Stimulated activated CD8-positive, alpha-beta memory T cell treated with anti-CD3 and anti-CD28 coated beads, Interleukin-4, amount 100 ng/mL, for 24 hours (primary cell): ENCODE measurements at places on chromosomes 13 and 19.

DNA sequence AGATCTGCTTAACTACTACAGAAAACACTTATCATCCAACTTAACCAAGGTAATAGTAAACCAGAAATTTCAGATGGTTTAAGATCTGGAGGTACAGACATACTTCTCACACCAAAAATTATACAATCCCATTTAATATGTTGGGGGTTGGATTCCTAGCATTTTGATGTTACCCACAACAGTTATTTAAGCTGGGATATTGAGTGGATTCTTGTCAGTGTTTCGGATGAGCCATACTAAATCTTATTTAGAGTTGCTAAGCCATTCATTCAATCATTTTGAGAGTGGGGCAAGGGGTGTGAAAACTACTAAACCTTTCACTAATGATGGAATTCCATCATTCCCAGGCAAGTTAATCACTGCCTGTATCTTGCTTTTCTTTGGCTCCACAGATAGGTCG lies 40.6 kb downstream of the KATNAL1 start:
- no peak for DNase-seq

- DNase-seq, result no peak
These were observed 92.6 kb upstream of the RFC3 start for GRCh38 chr13:33725340-33725739.

GRCh38 chr13:87894059-87894458 lies 222.9 kb downstream of the SLITRK5 start:
- DNase-seq, result no peak

- DNase-seq, result no peak
These were observed 29.8 kb downstream of the DGKH start for GRCh38 chr13:42078128-42078808.

- DNase-seq, result no peak
These were observed 2.6 kb upstream of the HAUS5 start for GRCh38 chr19:35609851-35610353.

DNA sequence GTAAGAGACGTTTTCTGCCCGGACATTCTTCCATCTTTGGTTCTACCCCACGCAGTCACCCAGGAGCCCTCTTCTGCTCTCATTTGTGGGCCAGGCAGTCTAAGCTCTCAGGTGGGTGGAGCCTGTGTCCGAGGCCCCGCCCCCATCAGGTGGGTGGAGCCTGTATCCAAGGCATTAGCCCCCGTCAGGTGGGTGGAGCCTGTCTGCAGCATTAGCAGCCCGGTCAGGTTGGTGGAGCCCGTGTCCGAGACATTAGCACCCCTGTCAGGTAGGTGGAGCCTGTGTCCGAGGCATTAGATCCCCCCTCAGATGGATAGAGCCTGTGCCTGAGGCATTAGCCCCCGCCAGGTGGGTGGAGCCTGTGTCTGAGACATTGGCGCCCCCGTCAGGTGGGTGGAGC lies 45.5 kb upstream of the C13orf46 start:
- peak; percentile 31 for DNase-seq

- DNase-seq, result no peak
These were observed 351.7 kb downstream of the SPRY2 start for GRCh38 chr13:79989217-79989661.

DNA sequence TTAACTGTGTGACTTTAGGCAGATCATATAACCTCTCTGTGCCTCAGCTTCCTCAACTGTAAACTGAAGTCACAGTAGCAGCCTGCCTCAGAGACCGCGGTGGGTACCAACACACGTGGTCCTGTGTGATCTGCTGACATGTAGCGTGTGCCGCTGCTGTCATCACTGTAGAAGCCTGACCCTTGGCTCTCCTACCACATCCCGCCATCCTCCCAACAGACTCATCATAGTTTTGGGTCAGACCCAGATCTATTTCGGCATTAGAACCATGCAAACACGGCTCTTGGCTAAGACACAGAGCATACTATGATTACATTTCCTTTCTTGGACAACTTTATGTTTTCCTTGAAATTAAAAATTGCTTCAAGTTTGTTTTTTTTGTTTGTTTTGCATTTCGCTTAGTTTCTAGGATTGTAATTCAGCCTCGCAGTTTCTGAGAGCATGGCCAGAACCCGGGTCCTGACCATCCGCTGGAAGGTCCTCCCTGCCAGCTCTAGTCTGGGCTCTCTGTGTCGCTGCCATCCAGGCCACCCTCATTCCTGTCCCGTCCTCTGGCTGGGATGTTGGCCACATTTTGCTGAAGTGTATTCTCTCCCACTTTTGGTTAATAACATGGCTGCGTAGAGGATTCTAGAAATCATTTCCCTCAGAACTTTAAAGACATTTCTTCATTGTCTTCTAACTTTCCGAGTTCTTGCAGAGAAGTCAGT lies 53.0 kb downstream of the GGACT start:
- DNase-seq, result no peak

GRCh38 chr13:98915563-98915962 lies 62.3 kb downstream of the DOCK9 start:
- no peak for DNase-seq

DNA sequence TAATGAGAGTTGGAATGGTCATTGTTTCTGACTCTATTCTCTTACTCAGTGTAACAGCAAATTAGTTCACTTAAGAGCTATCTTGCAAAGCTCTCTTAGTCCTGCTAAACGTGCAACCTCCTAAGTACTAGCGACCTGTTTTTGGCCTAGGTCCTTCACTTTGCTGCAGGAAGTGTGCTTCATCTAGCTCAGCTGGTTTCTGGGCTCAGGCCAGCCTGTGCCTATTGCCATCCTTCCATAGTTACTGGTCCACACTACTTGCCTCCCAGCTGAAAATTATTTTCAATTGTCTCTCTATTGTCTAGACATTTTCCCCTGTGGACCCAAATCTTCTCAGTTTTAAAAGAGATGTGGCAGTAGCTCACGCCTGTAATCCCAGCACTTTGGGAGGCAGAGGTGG lies 561.3 kb downstream of the FGF9 start:
- DNase-seq, result no peak

DNA sequence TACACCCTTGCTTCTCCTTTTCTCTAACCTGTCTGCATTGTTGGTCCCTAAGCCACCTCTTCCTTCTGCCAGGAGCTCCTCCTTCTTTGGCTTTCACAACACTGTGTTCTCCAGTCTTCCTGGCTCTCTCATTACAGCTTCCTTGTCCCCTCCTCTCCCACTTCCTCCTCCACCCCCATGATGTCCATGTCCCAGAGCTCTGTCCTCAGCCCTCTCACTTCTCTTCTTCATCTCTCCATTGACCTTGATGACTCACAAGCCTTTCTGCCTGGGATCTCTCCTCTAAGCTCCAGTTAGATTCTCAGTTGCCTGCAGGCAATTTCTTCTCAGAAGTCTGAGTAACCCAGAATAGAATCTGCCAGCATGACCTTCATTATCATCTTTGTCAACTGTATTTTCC lies 100.3 kb upstream of the WASF3 start:
- no peak for DNase-seq

DNA sequence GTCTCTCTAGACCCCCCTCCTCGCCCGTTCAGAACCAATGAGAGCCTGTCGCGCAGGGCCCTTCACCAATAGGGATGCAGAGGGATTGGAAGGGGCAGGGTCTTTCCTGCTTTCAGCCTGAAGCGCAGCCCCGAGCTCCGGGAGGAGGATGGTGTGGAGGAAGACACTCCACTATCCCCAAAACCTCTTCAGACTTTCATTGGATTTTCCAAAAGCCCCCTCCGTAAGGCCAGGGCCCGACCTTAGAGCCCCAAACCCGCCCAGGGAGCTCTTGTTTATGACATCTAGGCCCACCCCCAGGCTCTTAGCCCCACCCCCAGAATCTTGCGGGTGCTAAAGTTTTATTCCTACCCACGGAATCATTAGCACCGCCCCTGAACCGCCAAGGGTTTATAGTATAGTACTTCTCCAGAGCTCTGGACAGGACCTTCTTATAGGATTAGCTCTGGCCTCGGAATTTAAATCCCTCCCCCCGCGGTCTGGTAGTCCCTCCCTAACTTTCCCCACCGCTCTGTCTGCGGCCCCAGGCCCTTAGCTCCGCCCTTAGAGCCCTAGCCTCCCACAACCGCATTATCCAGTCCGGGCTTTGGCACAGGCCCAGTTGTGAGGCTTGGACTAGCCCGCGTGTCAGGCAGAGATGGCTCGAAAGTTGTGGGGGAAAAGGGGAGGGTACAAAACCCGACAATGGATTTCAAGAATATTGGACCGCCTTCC lies 6.6 kb upstream of the EML2 start:
- peak; percentile 67 for DNase-seq

- no peak for DNase-seq
These were observed 16.7 kb downstream of the SYDE1 start for GRCh38 chr19:15123900-15124299.

GRCh38 chr13:36919171-36919832 lies 736 bp downstream of the SMAD9 start:
- no peak for DNase-seq

DNA sequence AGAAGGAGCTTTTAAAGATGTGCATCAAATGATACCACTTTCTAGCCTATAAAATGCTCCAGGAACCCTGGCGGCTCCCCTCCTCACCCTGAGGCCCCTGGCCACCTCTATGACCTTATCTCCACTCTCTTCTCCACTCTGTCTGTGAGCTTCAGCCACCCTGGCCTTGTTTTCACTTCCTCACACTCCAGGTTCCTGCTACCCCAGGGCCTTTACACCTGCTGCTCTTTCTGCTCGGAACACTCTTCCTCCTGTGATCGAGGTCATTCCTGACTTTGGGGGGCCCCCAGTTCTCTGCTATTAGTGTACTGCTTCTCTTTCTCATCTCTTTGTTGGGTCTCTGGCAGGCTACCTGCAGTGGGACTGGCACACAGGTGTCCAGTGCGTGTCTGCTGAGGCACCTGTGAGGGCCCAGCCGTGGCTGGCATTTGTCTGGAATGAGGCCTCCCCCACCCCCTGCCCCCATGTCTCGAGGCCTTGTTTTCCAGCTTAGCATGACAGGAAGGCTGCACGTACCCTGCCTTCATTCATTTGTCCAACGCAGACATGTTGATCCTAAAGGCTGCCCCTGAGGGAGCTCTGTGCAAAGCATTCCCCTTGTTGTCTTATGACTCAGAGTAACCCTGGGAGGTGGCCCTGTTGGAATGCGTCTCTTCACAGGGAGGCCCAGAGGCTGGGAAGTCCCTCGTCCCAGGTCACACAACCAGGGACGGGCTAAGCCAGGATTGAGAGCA lies 2.3 kb downstream of the DDA1 start:
- no peak for DNase-seq

- DNase-seq, result no peak
These were observed 90.5 kb downstream of the COL4A2 start for GRCh38 chr13:110397436-110398115.
